ENCODE measurements at places on chromosomes 16 and 17. TPM values are rescaled to one million over a fixed set of nuclear protein-coding genes. Genes with fewer than 3 reads are reported as not detected.

The MILR1 gene
- total RNA-seq: 3.9 TPM

The OR1F1 gene
- under 0.01 TPM for total RNA-seq

The GAST gene
- total RNA-seq: not detected

The PSMB10 gene
- total RNA-seq: 72.8 TPM

The CCDC154 gene
- total RNA-seq: under 0.01 TPM

The YPEL2 gene
- 7.8 TPM for total RNA-seq

The FBXL19 gene
- 26.8 TPM for total RNA-seq

The TMEM106A gene
- 11.7 TPM for total RNA-seq

The SLC6A2 gene
- total RNA-seq: not detected

The KIF2B gene
- total RNA-seq: not detected

The ATXN7L3 gene
- 43.6 TPM for total RNA-seq

The NGFR gene
- total RNA-seq: under 0.01 TPM

The NPB gene
- total RNA-seq: 0.64 TPM

The CALB2 gene
- total RNA-seq: under 0.01 TPM

The ZP2 gene
- total RNA-seq: not detected

The MT1M gene
- total RNA-seq: 1.3 TPM

The ANKS4B gene
- total RNA-seq: not detected

The CX3CL1 gene
- total RNA-seq: 0.32 TPM

The CBX2 gene
- total RNA-seq: 1.3 TPM

The PRSS27 gene
- total RNA-seq: 0.97 TPM

The SCGB1C2 gene
- not detected for total RNA-seq

The TPSD1 gene
- not detected for total RNA-seq

The MRPS34 gene
- total RNA-seq: 52.7 TPM

The GRAPL gene
- total RNA-seq: 0.43 TPM

The EPN3 gene
- under 0.01 TPM for total RNA-seq

The CDR2L gene
- 31.9 TPM for total RNA-seq

The CCL5 gene
- not detected for total RNA-seq

The SERPINF2 gene
- 0.43 TPM for total RNA-seq

The KRT39 gene
- not detected for total RNA-seq

The NLE1 gene
- total RNA-seq: 16.1 TPM

The COPRS gene
- 64.3 TPM for total RNA-seq

The TMEM88 gene
- total RNA-seq: 0.43 TPM

The ST6GALNAC2 gene
- 1.9 TPM for total RNA-seq

The TBC1D3I gene
- 0.97 TPM for total RNA-seq

The SMTNL2 gene
- total RNA-seq: not detected
